Testis (tissue), 5 donors: ENCODE measurements at places on chromosomes 7 and 10. TPM values are rescaled to one million over a fixed set of nuclear protein-coding genes. Genes with fewer than 3 reads are reported as not detected.

DNA sequence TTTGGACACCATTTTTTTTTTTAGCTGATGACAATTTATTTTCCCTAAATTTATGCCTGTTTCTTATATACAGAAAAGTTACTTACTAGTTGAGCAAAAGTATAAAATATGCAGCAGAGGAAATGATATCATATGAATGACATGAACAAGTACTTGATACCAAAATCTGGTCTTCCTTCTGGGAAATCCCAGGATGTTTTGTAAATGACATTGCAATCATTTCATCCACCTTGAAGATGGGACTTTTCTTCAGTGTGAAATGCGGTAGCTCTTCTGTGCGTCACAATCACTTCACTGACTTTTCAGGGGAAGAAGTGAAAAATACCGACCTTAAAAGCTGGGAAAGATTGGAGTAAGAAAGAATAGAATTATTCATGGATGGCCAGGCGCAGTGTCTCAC, 23.8 kb downstream of the C1QL3 start:
- no peak for DNase-seq

- no peak for DNase-seq
Observed at GRCh38 chr10:95941115-95941514, 33.3 kb downstream of the CC2D2B start.

GRCh38 chr10:68559841-68560185, 324 bp upstream of the TET1 start:
- no peak for DNase-seq

- DNase-seq: no peak
Observed at GRCh38 chr7:150410131-150410530, 31.0 kb downstream of the ZNF775 start.

DNA sequence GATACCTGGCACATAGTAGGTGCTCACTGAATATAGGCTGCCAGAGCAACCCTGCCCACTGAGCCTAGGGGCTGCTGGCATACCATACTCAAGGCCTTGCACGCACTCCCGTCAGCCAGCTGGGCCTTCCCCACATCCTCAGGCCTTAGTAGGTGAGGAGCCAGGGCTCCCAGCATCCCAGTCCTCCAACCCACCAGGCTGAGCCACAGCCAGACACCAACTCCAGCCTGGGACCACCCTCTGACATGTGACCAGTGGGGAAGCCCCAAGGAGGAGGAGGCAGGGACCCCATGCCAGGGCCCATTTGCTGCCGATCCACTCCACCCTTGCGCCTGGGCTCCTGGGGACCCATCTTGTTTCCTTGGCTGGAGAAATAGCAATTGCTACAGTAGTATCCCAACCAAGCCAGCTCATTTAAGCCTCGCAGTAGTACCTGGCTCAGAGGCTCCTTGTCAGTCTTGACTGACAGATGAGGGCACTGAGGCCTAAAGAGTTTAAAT, 11.4 kb downstream of the SLIT1 start:
- no peak for DNase-seq

Gene CNPY1
- 0.25 TPM for polyA plus RNA-seq

Gene INHBA
- 2.5 TPM for polyA plus RNA-seq

Gene STK31
- polyA plus RNA-seq: 76.8 TPM
